Activated naive CD4-positive, alpha-beta T cell (primary cell): ENCODE measurements at places on chromosomes 2 and 18.

- DNase-seq, result no peak
These were observed 314.9 kb upstream of the NRP2 start for GRCh38 chr2:205367331-205367935.

- no peak for DNase-seq
These were observed 39.5 kb upstream of the IL1RL1 start for GRCh38 chr2:102271844-102272243.

GRCh38 chr18:54983041-54983686 is 23.9 kb upstream of the CCDC68 start:
- DNase-seq, result no peak

DNA sequence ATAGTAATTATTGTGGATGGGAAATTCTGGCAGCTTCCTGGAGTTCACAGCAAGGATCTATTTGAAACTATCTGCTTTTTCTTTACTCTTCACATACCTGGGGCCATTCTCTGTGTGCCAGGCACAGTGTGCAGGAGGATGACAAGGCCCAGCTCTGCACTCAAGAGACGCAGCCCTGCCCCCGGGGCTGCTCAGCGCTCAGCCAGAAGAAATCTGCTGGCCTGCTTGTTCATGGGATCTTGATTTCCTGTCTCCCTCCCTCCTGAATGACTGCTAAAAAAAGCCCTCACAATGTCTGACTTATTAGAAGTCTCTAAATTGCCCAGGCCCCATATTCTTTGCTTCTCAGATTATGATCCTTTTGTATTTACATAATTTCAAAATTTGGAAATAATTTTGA is 210.9 kb downstream of the DCDC2C start:
- no peak for DNase-seq

- no peak for DNase-seq
These were observed 3.1 kb upstream of the CELF4 start for GRCh38 chr18:37568671-37569070.

- no peak for DNase-seq
These were observed 193.1 kb downstream of the RIT2 start for GRCh38 chr18:42922363-42922762.

- no peak for DNase-seq
These were observed 417.9 kb downstream of the EPHA4 start for GRCh38 chr2:221154176-221154575.

DNA sequence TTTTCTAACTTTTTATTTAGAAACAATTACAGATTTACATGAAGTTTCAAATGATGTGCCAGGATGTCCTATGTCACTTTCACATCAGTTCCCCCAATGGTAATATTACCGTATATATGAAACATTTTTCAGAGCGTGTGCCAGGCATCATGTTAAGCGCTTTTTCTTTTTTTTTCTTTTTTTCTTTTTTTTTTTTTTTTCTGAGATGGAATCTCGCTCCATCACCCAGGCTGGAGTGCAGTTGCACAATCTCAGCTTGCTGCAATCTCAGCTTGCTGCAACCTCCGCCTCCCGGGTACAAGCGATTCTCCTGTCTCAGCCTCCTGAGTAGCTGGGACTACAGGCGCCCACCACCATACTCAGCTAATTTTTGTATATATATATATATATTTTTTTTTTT is 5.6 kb upstream of the PPP4R1 start:
- no peak for DNase-seq

GRCh38 chr18:56789889-56790180 is 138.7 kb downstream of the WDR7 start:
- DNase-seq, result no peak

DNA sequence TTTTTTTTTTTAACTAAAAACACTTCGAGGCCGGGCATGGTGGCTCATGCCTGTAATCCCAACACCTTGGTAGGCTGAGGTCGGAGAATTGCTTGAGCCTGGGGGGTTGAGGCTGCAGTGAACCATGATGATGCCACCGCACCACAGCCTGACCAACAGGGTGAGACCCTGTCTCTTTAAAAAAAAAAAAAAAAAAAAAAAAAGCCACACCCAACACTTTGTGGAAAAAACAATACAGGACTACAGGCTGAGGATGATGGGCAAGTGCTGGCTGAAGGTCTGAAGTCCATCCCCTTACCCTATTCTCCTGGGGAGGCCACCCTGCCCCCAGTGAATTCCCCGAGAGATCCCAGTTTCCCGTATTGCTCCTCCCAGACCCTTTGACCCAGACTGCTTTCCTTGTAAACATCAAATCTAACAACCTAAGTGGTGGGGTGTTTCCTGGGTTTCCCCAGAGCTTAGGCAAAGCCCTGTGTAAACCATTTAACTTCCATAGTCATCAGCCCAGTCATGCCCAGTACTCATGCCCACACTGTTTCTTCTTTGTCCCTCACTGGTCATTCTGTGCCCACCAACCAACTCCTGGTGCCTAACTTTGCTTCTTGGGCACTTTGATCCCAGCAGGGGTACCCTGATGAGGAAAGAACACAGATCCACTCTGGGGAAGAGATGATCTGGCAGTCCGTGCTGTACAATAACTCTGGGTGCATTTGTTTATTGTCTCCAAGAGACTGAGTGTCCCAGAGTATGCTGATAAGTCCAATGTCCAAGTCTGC is 5.8 kb upstream of the TMEM37 start:
- DNase-seq, result no peak

- DNase-seq, result no peak
These were observed 31.7 kb upstream of the CERS6 start for GRCh38 chr2:168424112-168424951.

DNA sequence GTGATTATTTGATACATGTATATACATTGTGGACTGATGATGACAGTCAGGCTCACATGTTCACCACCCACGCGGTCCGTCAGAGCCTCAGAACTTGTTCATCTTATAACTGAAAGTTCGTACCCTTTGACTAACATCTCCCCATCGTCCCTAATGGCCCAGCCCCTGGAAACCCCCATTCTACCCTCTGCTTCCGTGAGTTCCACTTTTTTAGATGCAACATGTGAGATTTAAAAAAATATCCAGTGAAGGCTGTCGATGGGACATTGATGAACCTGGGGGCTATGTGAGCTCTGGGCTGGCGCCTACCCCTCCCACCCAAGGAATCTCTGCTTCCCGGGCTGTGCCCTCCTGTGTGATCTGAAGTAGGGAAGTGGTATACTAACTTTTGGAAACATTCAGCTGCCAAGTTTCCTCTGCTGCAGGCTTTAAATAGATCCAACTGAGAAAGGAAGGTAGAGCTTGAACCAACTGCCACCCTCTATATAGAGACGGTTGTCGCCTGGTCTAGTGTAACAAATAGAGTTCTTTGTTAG is 163.8 kb downstream of the FAM210A start:
- no peak for DNase-seq

- no peak for DNase-seq
These were observed 844 bp upstream of the CPS1 start for GRCh38 chr2:210555555-210555954.

- no peak for DNase-seq
These were observed 930.6 kb downstream of the LRP1B start for GRCh38 chr2:141200191-141200590.

- no peak for DNase-seq
These were observed 43.4 kb downstream of the STK39 start for GRCh38 chr2:168203762-168204693.

DNA sequence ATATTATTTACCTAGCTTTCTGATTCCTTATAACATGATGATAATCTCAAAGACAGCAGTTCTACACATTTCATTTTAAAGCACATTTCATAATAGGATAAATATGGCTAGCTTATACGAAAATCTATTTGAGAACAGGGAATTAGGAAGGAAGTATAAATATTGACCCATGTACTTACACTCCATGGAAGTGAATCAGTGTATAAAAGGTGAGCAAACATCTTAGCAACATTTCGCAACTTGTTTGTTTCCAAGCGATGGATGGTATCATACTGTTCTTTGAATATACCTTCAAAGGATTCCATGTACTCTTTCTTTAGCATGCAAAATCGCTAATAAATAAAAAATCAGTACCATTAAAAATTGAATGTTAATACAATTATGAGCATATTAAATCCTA is 53.1 kb downstream of the CWC22 start:
- no peak for DNase-seq

- no peak for DNase-seq
These were observed 109.4 kb upstream of the SLC38A11 start for GRCh38 chr2:165064743-165065142.

DNA sequence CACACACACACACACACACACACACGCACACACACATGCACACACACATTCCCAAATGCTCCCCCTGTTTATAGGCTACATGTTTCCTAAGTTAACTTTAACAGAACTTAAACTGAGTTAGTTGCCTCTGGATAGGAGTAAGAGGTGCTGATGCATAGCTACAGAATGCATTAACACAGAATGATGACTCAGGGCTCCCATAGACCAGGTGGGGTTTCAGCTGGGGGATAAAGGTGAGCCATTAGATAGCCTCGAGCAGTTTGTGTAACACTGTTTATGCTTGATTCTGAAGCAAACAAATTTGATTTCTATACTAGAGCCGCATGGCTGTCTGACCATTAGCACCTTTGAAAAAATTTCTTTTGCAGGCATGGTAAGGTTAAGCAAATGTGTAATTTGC is 741.0 kb downstream of the PLCL1 start:
- no peak for DNase-seq

DNA sequence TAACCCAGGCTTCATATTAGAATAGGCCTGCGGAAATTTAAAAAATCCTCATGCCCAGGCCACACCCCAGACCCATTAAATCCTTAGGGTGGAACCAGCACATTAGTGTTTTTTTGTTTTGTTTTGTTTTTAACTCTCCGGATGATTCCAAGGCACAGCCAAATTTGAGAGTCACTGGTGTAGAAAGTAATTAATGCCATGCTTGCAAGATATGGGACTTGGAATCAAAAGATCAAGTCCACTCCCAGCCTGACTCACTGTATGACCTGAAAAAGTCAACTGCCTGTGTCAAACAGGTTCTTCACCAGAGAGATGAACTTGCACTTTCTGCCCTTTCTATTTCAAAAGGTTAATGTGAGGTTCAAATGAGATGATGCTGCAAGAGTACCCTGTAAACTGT is 310.3 kb upstream of the LYPD1 start:
- no peak for DNase-seq

GRCh38 chr2:102417946-102418345 is 5.0 kb upstream of the IL18RAP start:
- no peak for DNase-seq

DNA sequence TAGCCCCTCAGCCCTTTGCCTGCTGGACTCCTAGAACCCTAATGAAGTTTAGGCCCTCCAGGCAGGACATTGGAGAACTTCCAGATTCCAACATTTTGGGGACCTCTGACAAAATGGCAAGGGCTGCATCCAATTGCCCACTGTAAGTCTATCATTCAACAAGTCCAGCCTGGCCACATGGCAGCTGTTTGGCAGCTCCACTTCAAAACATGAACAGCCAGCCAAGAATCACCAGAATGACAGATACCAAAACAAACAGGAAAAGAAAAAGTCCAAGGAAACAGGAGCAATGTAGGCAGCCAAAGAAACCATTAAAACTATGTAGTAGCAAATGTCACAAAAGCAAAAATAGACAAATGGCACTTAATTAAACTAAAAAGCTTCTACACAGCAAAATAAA is 25.5 kb downstream of the SLC4A5 start:
- no peak for DNase-seq

GRCh38 chr2:224492531-224492930 is 90.6 kb upstream of the FAM124B start:
- DNase-seq, result no peak

GRCh38 chr2:38013158-38013752 is 62.7 kb downstream of the CYP1B1 start:
- no peak for DNase-seq

GRCh38 chr2:27496357-27497287 is at the start of gene GCKR:
TSS of gene GCKR (plus strand) at chr2:27496839. CDS start at chr2:27496905, 66 bp downstream.
- DNase-seq, result no peak

DNA sequence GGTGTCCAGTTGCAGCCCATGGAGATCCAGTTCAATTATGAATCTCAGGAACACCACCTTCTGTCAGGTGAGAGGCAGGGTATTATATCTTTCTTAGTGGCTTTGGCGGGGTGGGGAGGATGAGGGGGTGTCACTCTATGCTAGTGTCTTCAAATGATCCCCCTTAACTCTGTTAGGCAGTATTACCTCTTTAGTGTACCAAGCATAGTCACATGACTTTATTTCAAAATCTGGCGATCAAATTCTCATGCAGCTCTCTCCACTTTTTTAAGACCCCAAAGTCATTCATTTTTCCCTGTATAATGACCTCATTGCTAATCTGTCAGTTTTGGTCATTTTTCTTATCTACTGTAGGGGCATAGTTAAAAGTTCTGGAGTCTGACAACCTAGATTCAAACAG is 1.1 kb upstream of the ZSCAN30 start:
- no peak for DNase-seq

DNA sequence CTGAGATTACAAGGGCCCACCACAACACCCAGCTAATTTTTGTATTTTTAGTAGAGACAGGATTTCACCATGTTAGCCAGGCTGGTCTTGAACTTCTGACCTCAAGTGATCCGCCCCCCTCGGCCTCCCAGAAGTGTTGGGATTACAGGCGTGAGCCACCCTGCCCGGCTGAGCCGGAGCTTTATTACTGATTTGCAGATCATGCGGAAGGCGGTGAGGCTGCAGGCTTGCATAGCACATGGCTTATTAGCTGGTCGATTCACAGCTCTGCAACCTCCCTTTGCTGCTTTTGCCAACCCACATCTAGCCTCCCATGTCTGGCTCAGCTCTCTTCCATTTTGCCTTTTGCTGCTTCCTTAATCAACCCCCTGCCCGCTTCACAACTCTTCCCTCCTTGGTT is 210.3 kb downstream of the VAPA start:
- DNase-seq, result no peak

GRCh38 chr2:72755647-72756423 is 70.0 kb downstream of the EXOC6B start:
- no peak for DNase-seq

DNA sequence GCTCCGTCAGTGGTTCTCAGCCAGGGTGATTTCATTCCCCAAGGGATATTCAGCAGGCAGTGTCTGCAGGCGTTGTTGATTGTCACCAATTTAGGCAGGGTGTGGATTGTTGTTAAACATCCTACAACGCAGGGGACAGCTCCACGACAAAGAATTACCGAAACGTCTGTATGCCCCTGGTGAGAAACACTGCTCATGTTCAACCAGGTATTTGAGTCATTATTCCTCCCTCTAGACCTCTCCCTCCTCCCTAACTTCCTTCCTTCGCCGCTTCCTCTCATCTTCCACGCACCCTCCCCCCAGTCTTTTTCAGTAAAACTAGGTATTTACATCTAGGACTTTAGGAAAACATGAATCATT is 50.8 kb downstream of the NCK2 start:
- DNase-seq, result no peak

DNA sequence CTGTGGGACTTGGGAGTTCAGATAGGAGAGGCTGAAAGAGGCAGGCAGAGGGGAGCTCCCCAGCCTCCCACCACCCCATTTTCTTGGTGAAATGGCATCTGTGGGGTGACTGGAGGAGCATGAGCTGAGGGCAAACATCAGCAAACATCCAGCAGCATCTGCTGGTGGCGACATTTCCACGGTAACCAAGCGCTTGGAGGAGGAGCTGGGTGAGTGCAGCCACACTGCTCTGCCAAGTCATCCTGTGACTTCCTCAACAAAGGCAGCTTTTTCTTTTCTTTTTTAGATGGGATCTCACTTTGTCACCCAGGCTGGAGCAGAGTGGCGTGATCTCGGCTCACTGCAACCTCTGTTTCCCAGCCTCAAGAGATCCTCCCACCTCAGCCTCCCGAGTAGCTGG is 5.6 kb downstream of the TXNL4A start:
- no peak for DNase-seq
